Glutamatergic neuron (in vitro differentiated cells): ENCODE measurements at places on chromosomes 12 and 14. TPM values are rescaled to one million over a fixed set of nuclear protein-coding genes. Genes with fewer than 3 reads are reported as not detected.

DNA sequence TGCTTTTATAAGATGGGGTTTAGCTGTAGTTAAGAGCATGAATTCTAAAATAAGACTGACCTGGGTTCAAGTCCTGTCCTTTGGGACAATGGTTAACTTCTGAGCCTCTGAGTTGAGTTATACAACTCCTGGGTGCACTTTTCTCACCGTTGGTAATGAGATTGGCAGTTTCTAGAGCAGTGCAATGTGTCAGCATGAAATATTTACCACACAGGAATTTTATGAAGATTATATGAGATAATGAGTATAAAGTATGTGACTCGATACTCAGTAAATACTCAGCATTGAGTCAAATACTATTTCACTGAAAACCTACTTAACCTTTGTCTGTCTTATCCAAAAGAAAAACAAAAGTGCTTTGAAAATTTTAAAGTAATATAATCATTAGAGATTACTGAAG, 214.2 kb downstream of the CPNE8 start:
- H3K36me3 ChIP-seq = no peaks in the 10 kb centered on the region
- no peak overlapping the region for H3K4me3 ChIP-seq
- H3K27me3 ChIP-seq = no peaks in the 10 kb centered on the region
- no peak overlapping the region for H3K27ac ChIP-seq

DNA sequence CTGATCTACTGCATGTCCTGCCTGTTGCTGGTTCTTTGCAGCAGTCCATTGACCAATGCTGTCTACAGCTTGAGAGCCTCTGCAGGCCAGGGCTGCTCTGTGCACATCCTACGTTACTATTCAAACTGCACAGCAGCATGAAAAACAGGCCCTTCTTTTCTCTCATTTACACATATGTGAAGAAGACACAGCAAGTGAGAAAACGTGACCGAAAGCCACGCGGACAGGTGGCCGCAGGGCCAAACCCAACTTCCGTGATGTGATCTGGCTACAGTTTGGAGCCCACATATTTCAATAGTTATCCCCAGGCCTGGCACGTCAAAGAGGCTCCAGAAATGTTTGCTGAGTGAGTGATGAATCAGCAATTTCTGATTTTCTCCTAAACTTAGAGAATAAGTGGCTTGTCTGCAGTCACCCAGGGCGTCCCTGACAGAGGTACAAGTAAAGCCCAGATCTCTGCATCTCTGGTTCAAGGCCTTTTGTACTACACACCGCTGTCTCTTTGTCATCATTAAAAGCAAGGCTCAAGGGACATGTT, 17.9 kb upstream of the TCL1B start:
- no peak overlapping the region for H3K27ac ChIP-seq
- no peak for DNase-seq
- no peaks in the 10 kb centered on the region for H3K36me3 ChIP-seq
- no peak overlapping the region for H3K4me3 ChIP-seq
- peaks cover 4% of the 10 kb centered on the region for H3K4me1 ChIP-seq

DNA sequence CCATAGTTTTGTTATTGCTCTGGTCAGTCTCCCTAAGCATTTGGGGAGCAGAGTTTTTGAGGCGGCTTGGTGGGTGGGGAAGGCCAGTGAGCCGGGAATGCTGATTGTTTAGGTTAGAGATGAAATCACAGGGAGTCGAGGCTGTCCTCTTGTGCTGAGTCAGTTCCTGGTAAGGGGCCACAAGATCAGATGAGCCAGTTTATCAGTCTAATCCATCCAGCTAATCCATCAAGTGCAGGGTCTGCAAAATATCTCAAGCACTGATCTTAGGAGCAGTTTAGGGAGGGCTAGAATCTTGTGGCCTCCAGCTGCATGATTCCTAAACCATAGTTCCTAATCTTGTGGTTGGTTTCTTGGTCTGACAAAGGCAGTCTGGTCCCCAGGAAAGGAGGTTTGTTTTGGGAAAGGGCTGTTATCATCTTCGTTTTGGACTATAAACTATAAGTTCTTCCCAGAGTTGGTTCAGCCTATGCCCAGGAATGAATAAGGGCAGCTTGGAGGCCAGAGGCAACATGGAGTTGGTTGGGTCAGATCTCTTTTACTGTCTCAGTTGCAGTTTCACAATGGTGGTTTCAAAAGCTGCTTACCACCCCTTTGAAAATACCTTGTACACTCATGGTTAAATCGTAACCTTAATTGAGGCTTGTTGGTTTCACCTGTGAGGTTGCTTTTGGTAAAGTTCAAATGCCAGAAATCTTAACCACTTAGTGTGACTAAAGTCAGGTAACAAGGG, 33.6 kb upstream of the HIGD1C start:
- H3K4me1 ChIP-seq = peaks cover 1% of the 10 kb centered on the region
- H3K4me3 ChIP-seq = no peak overlapping the region
- H3K27me3 ChIP-seq = no peaks in the 10 kb centered on the region
- no peak for DNase-seq
- H3K36me3 ChIP-seq = peaks cover 26% of the 10 kb centered on the region

- no peaks in the 10 kb centered on the region for H3K4me1 ChIP-seq
- no peaks in the 10 kb centered on the region for H3K36me3 ChIP-seq
- no peak overlapping the region for H3K4me3 ChIP-seq
Observed at GRCh38 chr14:64158608-64159007, 135.6 kb downstream of the ESR2 start.

GRCh38 chr12:53287741-53288216, 7.6 kb upstream of the PFDN5 start:
- H3K36me3 ChIP-seq = no peaks in the 10 kb centered on the region
- DNase-seq = peak; percentile 84
- peak overlapping the region; percentile 62 for H3K27ac ChIP-seq
- H3K4me1 ChIP-seq = no peaks in the 10 kb centered on the region
- H3K4me3 ChIP-seq = no peak overlapping the region
- H3K27me3 ChIP-seq = no peaks in the 10 kb centered on the region

DNA sequence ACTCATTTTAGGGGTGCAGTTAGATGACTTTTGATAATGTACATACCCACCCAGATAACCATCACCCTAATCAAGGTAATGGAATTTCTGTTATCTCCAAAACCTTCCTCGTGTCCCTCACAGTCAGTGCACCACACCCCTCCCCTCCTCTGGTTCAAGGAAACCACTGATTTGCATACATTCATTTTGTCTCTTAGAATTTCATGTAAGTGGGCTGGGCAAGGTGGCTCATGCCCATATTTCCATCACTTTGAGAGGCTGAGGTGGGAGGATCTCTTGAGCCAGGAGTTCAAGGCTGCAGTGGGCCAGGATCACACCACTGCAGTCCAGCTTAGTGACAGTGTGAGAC, 15.7 kb downstream of the ADIPOR2 start:
- peaks cover 4% of the 10 kb centered on the region for H3K27me3 ChIP-seq
- peaks cover 2% of the 10 kb centered on the region for H3K4me1 ChIP-seq
- H3K27ac ChIP-seq = no peak overlapping the region
- no peaks in the 10 kb centered on the region for H3K36me3 ChIP-seq

DNA sequence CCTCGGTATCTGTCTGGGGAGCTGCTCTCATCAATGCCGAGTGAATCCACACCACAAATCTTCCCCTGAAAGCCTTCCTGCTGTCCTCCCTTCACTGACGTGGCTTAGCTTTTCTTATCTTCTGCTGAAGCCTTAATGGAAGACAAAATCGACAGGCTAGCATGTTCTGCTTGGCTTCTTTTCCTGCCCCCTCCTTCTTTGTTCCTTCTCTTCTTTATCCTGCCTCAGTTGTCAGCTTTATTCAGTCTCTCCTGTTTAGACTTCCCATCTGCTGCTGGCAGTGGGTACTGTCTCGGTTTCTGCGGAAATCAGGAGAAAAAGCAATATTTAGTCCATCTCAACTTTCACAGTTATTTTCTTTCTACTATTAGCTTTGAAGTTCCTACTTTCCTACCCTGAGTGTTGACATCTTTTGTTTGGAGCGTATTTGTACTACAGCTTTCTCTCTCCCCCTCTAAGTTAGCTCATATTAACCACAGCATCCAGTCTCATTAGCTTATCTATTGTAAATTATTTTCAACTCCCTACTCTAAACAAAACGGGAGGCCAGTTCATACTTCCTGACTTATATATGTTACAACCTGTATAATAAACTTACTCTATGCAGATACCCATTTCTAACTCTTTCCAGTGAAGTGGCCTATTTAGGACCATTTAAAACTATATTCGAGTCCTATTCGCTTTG, 226.0 kb downstream of the DACT1 start:
- H3K4me1 ChIP-seq = peaks cover 5% of the 10 kb centered on the region
- H3K27ac ChIP-seq = no peak overlapping the region
- H3K36me3 ChIP-seq = peaks cover 26% of the 10 kb centered on the region
- peaks cover 2% of the 10 kb centered on the region for H3K27me3 ChIP-seq
- DNase-seq = no peak

DNA sequence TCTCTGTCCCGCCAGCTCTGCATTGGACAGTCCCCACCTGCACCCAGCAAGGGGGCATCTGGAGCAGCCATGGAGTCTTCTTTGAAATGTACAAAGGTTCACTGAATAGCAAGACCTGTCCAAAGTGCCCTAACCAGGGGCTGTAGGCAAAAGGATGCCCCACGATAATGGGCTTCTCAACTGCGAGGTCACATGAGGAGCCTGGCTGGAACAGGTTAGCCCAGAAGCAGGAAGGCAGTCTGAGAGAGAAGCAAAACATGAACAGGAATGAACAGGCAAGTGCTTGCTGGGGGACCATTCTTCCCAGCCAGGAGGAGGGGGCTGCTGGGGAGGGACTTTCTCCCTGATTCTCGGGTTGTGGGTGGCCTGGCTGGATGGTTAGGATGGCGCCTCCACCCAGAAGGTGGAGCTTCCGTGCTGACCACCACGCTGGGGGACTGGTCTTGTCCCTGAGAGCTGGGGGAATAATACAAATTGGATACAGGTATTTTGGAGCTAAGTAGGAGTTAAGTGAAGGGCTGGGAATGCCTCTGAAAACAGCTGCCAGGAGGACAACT, 7.1 kb downstream of the KRT85 start:
- no peaks in the 10 kb centered on the region for H3K36me3 ChIP-seq
- no peak overlapping the region for H3K4me3 ChIP-seq
- H3K4me1 ChIP-seq = no peaks in the 10 kb centered on the region
- no peak overlapping the region for H3K27ac ChIP-seq
- H3K27me3 ChIP-seq = peaks cover 19% of the 10 kb centered on the region

DNA sequence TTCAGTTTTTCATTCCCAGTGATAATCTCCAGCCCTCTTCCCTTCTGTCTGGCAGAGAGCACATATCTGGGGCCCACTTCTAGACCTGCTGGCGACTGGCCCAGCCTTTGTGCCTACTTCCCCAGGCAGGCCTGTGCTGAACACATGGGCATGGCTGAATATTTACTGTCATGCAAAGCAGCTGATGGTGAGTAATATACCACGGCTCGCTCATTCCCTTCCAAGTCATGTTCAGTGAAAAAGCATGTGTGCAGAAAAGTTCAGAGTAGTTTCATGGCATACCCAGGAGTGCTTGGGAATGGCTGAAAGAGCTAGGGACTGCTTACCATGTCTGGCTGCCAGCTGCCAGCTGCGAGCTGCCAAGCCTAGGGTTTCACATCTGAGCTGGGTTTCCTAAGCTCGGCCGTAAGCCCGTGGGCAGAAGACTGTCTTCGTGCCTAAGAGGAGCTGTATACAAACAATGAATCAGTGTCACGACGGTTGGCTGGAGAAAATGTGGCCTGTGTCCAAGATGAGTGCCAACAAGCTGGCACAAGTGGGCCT, 179.9 kb upstream of the PELI2 start:
- H3K27me3 ChIP-seq = no peaks in the 10 kb centered on the region
- H3K4me3 ChIP-seq = no peak overlapping the region
- peaks cover 11% of the 10 kb centered on the region for H3K36me3 ChIP-seq

DNA sequence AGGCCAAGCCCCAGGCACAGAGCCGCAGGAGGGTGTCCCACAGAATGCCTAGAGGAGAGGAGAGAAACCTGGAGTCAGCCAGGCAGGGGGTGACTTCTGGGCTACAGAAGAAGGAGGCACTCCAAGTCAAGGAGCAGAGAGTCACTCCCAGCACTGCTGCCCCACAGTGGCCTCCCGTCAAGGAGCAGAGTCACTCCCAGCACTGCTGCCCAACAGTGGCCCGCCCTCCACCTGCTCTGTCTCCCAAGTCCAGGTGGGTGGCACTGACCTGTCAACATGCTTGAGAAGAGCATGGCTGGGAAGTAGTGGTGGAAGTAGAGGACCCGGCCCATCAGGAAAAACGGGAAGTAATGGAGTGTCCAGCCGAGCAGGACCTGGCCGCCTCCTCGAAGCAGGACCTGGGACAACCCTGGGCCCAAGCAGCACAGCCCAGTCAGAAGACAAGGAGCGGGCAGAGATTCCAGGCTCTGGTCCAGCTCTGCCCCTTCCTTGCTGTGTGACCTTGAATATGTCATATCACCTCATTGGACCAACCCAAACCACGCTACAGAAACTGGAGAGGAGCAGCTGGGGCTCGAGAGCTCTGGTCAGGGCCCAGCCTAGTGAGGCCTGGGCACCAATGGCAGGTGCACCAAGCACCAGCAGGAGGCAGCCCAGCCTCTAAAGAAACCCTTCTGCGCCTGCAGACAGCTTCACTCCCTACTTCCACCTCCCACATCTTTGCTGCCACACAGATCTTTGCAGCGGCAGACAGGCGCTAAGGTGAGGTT, 7.6 kb upstream of the NGB start:
- peaks cover 26% of the 10 kb centered on the region for H3K4me1 ChIP-seq
- no peak for DNase-seq
- no peak overlapping the region for H3K4me3 ChIP-seq
- H3K27me3 ChIP-seq = peaks cover 5% of the 10 kb centered on the region

DNA sequence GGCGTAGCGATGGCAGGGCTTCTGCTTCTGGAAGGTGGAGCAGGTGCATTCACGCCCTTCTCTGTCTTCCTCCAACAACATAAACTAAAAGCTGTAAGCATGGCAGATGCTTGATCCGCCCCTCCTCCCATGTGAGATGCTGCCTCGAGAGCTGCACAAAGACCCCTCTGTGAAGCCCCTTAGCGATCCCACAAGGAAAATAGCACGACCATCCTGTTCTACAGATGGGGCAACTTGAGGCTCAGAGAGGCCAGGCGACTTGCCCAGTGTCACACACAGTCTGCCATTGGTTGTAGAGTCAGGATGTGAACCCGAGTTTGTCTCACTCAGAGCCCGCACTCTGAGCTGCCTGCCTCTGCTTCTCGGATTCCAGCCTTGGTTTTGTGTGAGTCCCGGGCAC, 144.4 kb downstream of the SCARB1 start:
- H3K4me3 ChIP-seq = no peak overlapping the region
- H3K36me3 ChIP-seq = peaks cover 4% of the 10 kb centered on the region
- DNase-seq = no peak
- peaks cover 29% of the 10 kb centered on the region for H3K4me1 ChIP-seq
- peaks cover 3% of the 10 kb centered on the region for H3K27me3 ChIP-seq

The TAS2R7 gene
- 0.39 TPM for total RNA-seq

The LYZ gene
- total RNA-seq = 0.37 TPM

The DDN gene
- 6.4 TPM for total RNA-seq

The BICDL1 gene
- 56.4 TPM for total RNA-seq

The SLC24A4 gene
- 0.34 TPM for total RNA-seq

The TPPP2 gene
- total RNA-seq = not detected

The NAA30 gene
- total RNA-seq = 21.4 TPM

The TGFB3 gene
- total RNA-seq = 55.7 TPM

The ZNF10 gene
- 29.8 TPM for total RNA-seq
